ENCODE measurements at places on chromosomes 12 and 14. TPM values are rescaled to one million over a fixed set of nuclear protein-coding genes. Genes with fewer than 3 reads are reported as not detected.

GRCh38 chr12:132163911-132164288, 19.6 kb downstream of the NOC4L start:
- peaks cover 5% of the 10 kb centered on the region for H3K4me1 ChIP-seq
- no peak overlapping the region for H3K4me3 ChIP-seq
- no peak overlapping the region for H3K27ac ChIP-seq
- no peaks in the 10 kb centered on the region for H3K36me3 ChIP-seq

DNA sequence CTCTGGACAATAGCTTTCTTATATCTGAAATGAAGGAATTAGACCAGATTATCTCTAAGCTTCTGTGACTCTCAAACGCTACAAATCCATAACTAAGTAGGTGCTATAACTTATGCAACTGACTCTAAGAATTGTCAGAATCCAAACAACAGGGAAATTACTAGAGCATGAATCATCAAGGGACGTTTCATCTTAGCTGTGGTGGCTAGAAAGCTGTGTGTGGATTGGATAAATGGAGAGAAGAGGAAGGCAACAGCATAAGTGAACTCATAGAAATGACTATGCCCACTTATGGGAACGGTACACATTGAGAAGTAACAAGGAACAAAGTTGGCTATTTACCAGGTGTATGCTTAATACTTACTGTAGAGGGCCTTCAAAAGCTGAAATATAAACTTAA, 96.0 kb upstream of the NEDD1 start:
- H3K27me3 ChIP-seq, result no peaks in the 10 kb centered on the region
- no peak for DNase-seq
- H3K4me1 ChIP-seq, result no peaks in the 10 kb centered on the region
- H3K4me3 ChIP-seq, result no peak overlapping the region

GRCh38 chr14:63991833-63992232, 139.0 kb downstream of the SYNE2 start:
- H3K36me3 ChIP-seq, result no peaks in the 10 kb centered on the region
- H3K27ac ChIP-seq, result no peak overlapping the region

CD69 gene
- total RNA-seq, result not detected

DNA sequence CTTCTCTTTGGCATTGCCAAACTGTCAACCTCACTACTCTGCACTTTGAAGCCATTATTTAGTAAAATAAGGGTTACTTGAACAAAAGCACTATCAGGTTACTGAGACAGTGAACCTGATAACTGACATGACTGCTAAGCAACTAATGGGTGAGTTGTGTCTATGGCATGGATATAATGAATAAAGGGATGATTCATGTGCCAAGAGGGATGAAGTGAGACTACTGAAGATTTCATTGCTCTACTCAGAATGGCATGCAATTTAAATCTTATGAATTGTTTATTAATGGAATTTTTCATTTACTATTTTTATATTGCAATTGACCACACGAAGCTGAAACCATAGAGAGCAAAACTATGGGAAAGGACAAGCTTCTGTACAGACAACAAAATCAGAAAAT, 74.4 kb downstream of the CEP128 start:
- DNase-seq, result no peak
- H3K36me3 ChIP-seq, result peaks cover 12% of the 10 kb centered on the region
- H3K27ac ChIP-seq, result no peak overlapping the region
- no peaks in the 10 kb centered on the region for H3K27me3 ChIP-seq

RTL1 gene
- not detected for total RNA-seq

DNA sequence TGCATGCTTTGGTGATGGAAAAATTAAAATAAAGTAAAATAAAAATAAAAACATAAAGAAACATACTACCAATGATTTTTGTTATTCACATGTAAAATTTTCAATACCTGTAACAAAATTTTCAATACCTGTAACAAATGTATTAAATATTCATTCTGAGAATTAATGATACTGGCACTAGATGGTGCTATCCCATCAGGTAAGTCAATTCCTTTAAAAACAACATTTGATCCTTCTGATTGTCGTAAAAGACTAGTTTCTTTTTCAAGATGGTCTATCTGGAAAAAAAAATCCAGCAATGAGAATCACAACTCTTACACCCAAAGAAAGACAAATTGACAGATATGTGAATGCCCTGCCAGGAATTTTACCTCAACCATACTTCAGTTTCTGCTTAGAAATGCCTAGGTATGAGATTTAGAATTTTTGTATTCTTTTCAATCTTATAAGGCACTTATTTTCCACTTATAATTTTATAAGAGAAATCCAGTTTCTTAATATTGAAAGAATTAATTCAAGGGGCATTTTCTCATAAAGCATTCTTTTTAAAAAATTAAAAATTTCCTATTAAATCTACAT, 30.7 kb downstream of the CEP290 start:
- no peaks in the 10 kb centered on the region for H3K4me1 ChIP-seq
- DNase-seq, result no peak
- no peak overlapping the region for H3K4me3 ChIP-seq

KLRB1 gene
- not detected for total RNA-seq

DNA sequence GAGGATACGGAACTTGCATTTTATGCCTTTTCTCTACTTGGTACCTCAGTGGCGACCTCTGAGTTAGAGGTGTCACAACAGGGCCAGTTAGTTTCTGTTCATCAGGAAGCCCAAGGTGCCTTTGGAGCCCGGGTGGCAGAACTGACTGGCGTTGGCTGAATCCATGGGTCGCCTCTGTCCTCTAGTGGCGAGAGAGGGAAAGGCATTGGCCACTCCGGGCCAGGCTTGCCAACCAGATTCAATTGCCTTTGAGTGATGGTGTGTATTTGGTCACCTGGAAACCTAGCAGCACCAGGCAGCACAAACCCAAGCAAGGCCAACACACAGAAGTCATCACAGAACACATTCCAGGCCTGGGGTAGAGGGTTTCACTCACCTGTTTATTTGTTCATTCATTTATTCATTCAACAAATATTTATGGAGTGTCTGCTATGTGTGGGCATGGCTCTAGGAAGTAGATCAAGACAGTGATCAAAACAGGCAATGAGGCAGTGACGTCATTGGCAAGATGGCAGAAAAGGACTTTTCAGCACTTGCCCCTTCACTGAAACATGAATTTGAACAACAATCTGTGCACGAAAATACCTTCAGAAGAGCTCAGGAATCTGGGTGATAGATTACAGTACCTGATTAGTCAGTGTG, 40.5 kb upstream of the KCNA5 start:
- H3K4me3 ChIP-seq, result no peak overlapping the region
- no peaks in the 10 kb centered on the region for H3K4me1 ChIP-seq
- no peaks in the 10 kb centered on the region for H3K36me3 ChIP-seq
- no peak overlapping the region for H3K27ac ChIP-seq
